ENCODE measurements at places on chromosomes 16 and 17.

GRCh38 chr17:77435272-77436057 is 294.7 kb downstream of the SEC14L1 start:
- no peak for DNase-seq

GRCh38 chr17:64984851-64985521 is 65.7 kb upstream of the LRRC37A3 start:
- no peak for DNase-seq

DNA sequence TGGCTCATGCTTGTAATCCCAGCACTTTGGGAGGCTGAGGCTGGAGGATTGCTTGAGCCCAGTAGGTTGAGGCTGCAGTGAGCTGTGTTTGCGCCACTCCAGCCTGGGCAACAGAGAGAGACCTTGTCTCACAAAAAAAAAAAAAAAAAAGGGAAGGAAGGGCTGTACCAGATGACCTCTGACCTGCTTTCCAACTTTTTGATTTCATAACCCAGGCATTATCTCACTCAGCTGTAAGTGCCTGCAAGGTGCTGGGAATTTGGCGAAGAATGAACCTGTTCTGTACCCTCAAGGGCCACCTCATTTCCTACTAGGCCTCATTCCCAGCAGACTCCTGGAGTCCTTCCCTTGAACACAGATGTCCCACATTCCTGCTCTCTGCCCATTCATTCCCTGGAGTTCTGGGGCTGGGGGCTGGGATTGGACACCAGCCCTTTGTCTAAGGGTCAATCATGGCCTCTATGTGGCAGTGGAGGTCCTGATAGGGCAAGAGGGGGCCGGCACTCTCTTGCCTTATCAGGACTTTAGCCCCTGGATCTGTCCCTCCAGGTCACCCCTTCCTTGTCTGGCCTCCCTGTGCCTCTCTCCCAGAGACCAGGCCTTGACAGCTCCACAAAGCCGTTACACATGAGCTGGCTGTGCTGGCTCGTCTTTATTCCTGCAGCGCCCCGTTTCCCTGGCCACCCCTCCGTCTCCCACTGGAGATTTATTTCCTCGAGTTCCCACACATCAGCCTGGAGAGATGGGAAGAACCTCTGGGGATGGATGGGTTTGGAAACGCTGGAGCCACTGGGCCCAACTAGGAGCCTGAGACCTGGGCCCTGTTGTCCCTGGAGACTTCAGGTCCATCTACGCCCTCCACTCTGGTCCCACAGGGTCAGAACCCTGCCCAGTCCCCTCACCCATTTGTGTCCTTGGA is 821 bp upstream of the GFAP start:
- DNase-seq = no peak

- peak; percentile 52 for DNase-seq
Measured at GRCh38 chr16:30658731-30659506, 688 bp downstream of the FBRS start.

DNA sequence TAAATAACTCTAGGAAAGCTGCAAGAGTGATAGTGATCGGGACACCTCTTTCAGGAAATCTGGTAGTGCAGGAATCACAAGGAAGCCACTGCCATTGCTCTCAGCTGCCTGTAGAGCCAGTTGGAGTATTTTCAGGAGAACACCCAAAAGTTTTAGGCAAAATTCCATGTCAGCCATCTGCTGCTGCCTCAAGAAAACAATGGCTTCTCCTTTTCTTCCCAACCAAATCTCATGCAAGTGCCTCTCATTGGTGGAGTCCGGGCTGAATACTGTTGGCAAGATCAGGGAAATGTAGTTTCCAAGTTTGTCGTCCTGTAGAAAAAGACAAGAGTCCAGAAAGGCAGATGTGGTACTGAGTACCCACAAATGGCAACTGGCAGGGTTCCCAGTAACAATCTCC is 54.9 kb upstream of the TANC2 start:
- DNase-seq = no peak

DNA sequence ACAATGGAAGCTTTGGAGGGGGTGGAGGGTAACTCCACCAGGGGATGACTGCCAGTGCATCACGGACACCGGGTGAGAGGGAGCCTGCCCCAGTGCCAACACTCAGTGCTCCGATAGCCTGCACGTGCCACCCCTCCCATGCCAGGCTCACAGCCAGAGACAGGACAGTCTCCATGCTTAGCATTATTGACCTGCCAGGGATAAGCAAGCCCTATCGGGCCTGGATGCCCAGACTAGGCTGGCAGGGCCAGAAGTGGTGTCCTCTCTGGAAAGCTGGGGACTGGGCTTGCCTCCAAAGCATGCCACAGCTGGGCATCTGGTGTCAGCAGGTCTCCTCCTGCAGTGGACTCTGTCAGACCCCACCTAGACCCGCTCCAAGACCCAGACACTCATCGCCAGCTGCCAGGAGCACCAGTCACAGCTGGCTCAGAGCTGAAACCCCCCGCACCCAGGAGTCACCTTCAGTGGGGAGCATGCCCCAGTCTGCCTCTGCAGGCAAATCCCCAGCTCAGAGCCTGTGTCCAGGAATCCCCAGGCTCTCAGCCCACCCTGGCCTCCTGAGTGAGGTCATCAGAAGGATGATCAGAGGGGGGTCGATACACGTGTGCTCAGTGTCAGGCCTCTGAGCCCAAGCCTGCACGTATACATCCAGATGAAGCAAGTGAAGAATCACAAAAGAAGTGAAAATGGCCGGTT is 1.8 kb upstream of the RHBDF1 start:
- DNase-seq = no peak

GRCh38 chr16:396605-397004 is 394 bp upstream of the NME4 start:
- no peak for DNase-seq

- DNase-seq = no peak
Measured at GRCh38 chr17:12734926-12735325, 54.4 kb upstream of the ARHGAP44 start.

DNA sequence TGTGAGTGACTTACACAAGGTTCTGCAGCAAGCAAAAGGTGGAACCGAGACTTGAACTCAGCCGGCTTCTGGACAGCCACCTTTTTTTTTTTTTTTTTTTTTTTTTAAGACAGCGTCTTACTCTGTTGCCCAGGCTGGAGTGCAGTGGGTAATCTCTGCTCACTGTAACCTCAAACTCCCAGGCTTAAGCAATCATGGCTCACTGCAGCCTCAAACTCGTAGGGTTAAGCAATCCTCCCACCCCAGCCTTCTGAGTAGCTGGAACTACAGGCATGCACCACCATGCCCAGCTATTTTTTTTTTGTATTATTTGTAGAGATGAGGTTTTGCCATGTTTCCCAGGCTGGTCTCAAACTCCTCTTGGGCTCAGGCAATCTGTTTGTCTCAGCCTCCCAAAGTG is 55.2 kb upstream of the GOT2 start:
- no peak for DNase-seq

- no peak for DNase-seq
Measured at GRCh38 chr16:67238278-67238575, 9.1 kb downstream of the FHOD1 start.

DNA sequence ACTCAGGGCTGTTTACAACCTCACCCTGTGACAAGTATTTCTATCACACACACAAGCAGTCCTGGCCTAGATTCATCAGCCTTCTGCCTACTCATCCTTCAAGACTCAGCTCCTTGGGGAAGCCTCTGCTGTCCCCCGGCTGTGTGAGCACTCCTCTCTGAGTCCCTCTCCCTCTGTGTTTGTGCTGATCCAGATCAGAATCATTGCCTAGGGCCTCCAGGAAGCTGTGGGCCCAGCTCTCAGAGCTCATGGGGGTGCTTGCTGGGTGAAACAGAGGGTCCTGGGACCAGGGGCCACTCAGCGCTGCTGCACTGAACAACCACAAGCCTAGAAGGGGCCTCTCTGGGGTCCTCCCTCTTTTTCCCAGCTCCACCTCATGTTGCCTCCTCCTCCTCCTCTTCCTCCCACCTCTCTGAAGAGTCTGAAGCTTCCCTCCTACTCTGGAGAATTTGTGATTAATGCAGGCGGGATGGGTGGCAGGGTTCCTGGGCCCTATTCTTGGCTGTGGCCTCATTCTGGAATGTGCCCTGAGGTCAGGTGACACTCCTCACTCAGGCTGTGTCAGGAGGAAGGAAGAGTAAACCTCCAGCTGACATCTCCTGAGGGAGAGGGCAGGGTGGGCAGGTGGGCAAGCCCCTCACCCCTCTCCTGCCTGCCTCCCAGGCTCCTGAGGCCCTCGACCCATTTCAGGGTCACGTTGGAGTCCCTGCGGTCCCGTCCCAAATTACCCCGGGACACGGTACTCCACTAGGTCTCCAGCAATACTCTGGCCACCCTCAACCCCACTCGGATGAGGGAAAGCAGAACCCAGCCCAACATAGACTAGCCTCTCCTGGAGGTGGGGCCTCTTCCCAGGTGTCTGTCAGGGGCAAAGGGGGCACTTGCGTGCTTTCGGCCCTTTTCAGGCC is 10.1 kb downstream of the WFIKKN2 start:
- DNase-seq = no peak

DNA sequence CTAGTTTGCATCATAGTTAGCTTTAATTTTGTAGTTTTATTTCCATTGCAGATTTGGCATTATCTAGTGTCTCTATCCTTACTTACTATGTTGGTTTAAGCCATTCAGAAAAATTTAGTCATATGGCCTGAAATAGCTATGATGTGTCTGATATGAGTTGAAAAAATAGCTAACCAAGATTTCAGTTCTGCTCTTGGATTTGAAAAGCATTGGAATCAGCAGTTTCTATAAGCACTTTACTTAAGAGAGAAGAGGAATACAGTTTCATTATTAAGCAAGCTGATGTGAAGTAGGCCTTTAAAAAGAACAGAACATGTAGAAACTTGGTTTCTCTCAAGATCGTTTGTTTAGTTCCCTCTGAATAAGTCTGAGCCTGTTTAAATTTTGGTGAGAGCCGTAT is 25.9 kb downstream of the LPCAT2 start:
- DNase-seq = no peak

- DNase-seq = no peak
Measured at GRCh38 chr17:32191306-32191705, 49.0 kb downstream of the RHOT1 start.

- no peak for DNase-seq
Measured at GRCh38 chr16:78177218-78177617, 77.8 kb downstream of the WWOX start.

- DNase-seq = no peak
Measured at GRCh38 chr17:29078183-29079045, 35.5 kb downstream of the PIPOX start.

GRCh38 chr17:10060526-10060925 is 137.9 kb downstream of the GAS7 start:
- DNase-seq = no peak

DNA sequence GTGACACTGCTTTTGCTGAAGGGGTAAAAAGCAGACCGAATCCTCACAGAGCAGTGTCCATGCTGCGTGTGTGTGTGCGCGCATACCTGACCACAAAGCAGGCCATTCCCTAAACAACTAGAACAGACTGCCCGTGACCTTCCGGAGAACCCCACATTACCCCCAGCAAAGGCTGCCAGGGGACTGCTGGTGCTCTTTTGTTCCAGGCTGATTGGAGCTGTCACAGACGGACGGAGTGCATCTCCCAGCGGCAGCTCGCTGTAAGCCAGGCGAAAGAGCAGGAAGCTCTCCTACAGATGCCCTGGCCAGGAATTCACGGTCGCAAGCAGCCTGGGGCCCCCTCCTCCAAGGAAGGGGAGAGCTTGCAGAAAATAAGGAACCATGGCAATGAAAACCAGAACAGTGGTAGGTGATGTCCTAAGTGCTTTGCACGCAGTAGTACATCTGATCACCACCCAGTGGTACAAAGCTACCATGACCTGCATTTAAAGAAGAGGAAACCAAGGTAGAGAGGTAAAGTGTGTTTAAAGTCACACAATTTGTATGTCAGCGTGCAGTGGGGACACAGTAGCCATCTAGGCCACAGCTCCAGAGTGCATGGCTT is 153.4 kb upstream of the DYNLRB2 start:
- DNase-seq = no peak

Measured in substantia nigra (tissue), 51 donors.